ENCODE measurements at places on chromosomes 1 and 21. TPM values are rescaled to one million over a fixed set of nuclear protein-coding genes. Genes with fewer than 3 reads are reported as not detected.

DNA sequence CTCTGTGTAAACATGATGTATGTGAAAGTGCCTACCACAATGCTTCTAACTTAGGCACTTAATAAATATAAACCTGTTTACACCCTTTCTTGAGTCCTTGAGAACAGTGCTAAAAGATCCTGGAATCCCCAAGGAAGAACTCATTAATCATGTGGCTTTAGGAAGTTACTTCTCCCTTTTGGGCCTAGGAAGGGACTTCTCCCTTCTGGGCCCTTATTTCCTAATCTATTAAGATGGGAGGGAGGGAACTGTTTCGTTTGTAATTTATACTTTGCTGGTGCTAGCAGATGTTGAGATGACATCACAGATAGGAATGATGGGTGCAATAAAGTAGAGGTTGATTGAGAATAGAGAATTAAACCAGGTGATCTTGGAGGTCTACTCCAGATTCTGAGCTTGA is 1.2 kb downstream of the BTF3L4 start:
- no peaks in the 10 kb centered on the region for H3K27me3 ChIP-seq
- H3K4me1 ChIP-seq, result peaks cover 38% of the 10 kb centered on the region
- peak overlapping the region; percentile 97 for H3K27ac ChIP-seq

- no peak overlapping the region for H3K27ac ChIP-seq
- no peak overlapping the region for H3K4me3 ChIP-seq
- peaks cover 8% of the 10 kb centered on the region for H3K27me3 ChIP-seq
- DNase-seq, result no peak
- H3K4me1 ChIP-seq, result peaks cover 18% of the 10 kb centered on the region
Measured at GRCh38 chr1:154726443-154726842, 118.5 kb upstream of the ADAR start.

Gene LCA5L
- total RNA-seq, result not detected

Gene RPE65
- not detected for total RNA-seq

Gene OLIG2
- not detected for total RNA-seq

Gene KRTCAP2
- 170 TPM for total RNA-seq
